ENCODE measurements at places on chromosomes 16 and 17.

- ATAC-seq, result no peak
Measured at GRCh38 chr16:85285681-85286065, 173.4 kb upstream of the CIBAR2 start.

DNA sequence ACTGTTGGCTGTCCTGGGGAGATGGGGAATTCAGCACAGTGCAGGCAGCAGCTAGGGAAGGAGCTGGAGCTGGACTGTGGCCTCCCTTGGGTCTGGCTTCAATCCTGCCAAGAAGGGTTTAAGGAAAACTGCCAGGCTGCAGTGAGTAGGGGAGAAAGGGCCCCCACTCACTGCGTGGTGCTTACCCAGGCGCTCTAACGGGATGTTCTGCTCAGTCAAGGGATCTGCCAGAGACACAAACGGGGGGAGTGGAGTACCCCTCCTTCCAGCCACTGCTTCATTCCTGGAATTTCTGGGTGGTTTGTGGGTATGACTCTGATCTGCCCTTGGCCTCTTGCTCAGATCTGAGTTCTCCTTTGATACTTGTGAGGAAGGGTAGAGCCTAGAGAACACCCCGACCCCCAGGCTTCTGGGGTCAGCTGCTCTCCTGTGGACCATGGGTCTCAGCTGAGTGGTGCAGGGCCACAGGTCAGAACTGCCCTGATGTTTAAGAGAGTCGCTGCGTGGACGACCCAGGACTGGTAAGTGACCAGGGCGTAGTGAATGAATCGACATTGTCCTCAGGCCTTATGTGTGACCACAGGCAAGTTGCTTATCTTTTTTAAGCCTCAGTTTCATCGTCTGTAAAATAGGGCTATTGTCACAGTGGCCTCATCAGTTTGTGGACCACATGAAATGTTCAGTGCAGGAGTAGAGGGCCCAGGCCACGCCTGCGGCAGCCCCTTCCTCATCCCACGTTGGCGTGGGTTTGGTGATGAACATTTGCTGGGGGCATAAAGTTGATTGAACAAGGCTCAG, 9.6 kb downstream of the CRISPLD2 start:
- no peak for ATAC-seq

DNA sequence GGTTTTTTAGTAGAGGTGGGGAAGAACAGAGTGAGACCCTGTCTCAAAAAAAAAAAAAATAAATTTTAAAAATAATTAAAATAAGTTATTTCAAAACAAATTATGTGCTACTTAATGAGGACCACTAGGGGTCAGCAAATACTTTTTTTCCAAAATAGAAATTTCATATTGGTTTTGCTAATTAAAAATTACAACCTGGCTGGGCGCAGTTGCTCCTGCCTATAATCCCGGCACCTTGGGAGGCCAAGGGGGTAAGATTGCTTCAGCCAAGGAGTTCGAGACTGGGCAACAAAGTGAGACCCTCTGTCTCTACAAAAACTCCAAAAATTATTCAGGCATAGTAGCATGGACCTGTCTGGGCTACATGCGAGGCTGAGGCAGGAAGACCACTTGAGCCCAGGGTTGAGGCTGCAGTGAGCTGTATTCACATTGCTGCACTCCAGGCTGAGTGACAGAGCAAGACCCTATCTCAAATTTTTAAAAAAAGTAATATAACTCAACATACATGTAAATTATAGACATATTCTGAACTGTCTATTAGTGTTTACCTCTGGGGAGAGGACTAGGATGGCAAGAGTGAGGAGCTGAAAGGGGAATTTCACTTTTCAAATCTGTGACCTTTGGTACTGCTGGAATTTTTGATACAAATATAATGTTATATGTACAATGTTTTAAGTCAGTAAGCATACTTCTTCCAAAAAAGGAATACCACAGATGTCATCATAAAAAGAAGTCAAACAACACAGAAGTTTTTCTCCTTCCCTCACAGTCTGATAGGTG, 8.1 kb downstream of the MEIOB start:
- ATAC-seq, result no peak

GRCh38 chr17:33509331-33509730, 216.2 kb upstream of the ASIC2 start:
- no peak for ATAC-seq

DNA sequence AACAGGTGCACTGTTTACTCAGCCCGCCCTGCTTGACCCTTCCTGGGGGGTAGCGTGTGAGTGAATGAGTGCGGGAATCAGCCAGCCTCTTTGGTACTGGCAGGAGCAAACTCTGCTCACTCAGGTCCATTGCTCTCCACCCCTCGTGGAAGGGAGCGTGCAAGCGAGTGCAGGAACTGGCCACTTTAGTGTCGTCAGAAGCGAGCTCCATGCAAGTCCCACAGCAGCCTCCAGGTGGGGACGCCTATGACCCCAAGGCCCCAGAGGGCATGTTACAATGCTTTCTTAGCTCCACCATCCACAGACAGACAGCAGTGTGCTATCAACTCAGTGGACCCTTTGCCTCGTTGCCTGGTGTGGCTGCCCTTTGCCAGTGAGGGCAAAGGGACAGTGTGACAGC, 1025.1 kb upstream of the CDH8 start:
- ATAC-seq, result no peak

GRCh38 chr17:64296246-64296645, 33.2 kb upstream of the TEX2 start:
- ATAC-seq, result no peak

DNA sequence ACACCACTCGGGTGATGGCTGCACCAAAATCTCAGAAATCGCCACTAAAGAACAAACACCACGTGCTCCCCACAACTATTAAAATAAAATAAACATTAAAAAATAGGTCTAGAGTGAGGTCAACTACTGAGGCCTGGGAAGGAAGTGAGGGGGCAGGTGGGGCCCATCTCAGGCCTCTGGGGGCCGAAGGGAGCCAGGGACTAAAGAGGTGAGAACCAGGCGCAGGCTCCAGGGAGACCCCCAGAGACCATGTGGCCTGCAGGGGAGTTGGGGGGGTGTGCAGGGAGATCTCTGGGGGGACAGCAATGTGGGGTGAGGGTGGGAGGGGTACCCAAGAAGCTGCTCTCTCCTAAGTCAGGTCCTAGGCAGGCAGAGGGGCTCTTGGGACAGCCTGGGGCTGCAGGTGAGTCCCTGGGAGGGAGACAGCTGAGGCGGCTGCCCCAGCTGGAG, 111.3 kb upstream of the SMURF2 start:
- no peak for ATAC-seq

GRCh38 chr17:21124086-21124485, 2.7 kb upstream of the DHRS7B start:
- no peak for ATAC-seq

DNA sequence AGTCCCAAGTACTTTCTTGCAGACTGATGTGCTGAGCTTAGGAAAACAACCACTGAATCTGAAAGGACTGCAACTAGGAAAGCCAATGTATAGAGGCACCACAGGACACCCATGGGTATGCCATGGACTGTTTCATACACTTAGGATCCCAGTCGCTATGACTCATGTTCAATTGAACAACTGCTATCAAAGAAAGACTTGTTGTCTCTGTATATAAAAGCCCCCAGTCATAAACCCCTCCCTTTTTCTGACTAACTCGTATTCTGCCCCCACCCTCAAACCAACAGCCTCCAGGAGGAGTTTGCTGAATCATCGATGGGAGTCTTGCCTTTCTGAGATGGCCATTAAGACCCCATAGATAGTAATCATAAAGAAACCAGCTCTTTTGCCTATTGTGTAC, 205.4 kb downstream of the ANKFN1 start:
- no peak for ATAC-seq

GRCh38 chr17:57945996-57946797, 9.0 kb downstream of the CUEDC1 start:
- no peak for ATAC-seq

- ATAC-seq, result no peak
Measured at GRCh38 chr17:82840431-82840831, 609 bp upstream of the ZNF750 start.

GRCh38 chr16:9845661-9846361, 336.4 kb downstream of the GRIN2A start:
- no peak for ATAC-seq

DNA sequence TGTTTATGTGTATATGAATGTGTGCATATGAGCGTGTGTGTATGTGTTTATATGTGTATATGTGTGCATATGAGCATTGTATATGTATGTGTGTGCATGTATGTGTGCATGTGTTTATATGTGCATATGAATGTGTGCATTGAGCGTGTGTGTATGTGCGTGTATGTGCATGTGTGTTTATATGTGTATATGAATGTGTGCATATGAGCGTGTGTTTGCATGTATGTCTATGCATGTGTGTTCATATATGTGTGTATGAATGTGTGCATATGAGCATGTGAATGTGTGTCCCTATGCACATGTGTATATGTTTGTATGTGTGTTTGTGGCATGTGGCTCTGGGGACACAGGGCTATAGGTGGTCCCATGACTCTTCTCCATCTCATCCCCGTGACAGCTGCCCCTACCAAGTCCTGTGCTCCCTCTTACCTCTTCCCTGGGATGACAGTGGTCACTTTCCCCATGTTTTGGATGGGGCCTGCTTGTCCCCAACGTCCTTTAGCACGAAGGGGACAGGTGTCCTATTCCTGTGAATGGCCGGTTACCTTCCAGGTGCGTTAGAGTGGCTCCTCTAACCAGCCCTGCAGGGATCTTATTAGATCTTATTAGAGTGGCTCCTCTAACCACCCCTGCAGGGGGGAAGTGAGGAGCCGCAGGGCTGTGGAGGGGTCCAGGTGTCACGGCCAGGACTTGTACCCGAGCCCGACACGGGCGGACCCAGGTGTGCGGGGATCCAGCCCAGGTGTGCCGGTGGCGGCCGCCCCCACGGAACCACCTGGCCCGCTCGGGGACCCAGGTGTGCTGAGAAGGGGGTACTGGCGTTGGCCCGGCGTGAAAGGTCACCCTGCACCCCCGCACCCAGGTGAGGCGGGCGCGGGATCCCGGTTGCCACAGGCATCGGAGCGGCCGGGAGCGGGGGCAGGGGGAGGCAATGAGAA, 105.6 kb downstream of the SEC14L1 start:
- no peak for ATAC-seq
